Kidney (tissue), 22 donors: ENCODE measurements at places on chromosomes 11 and 22. TPM values are rescaled to one million over a fixed set of nuclear protein-coding genes. Genes with fewer than 3 reads are reported as not detected.

DNA sequence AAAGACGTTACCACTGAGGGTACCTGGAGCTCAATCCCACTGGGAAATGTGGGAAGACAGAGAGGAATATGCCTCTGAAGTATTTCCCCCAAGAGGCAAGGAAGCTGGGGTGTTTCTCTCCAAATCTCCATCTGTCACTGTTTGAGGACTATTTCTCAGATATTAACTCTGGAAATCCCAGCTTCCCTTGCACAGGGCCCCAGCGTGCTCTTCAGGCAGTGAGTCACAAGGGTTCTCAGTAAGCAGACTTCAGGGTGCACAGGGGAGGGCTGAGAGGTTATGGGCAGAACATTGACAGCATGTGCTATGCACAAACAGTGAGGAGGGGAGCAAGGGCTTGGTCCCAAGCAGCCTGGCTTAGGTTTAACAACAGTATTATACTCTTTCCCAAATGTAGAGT is 60.9 kb upstream of the EED start:
- H3K4me3 ChIP-seq = no peak overlapping the region
- no peak for DNase-seq
- no peaks in the 10 kb centered on the region for H3K4me1 ChIP-seq
- no peaks in the 10 kb centered on the region for H3K36me3 ChIP-seq

C11orf16 gene
- 0.91 TPM for total RNA-seq

ZFPL1 gene
- total RNA-seq = 31.4 TPM

BAIAP2L2 gene
- 9.7 TPM for total RNA-seq

DNA sequence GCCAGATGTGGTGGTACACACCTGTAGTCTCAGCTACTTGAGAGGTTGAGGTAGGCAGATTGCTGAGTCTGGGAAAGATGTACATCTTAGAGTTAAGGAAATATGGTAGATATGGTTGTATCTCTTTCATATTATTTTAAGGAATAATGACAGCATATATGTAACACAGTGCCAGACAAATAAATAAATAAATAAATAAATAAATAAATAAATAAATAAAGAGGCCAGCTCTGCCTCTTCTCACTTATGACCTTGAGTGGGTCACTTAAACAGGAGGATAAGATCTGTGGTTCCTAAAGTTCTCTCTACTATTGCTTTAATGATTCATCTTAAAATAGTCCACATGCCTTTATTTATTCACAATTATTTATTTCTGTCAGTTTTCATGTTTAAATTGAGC is 890.9 kb upstream of the TENM4 start:
- no peak overlapping the region for H3K27ac ChIP-seq
- no peak overlapping the region for H3K4me3 ChIP-seq
- H3K4me1 ChIP-seq = no peaks in the 10 kb centered on the region
- no peaks in the 10 kb centered on the region for H3K27me3 ChIP-seq

PRDM11 gene
- 22.5 TPM for total RNA-seq
